Fibroblast of skin of left biceps (primary cell): ENCODE measurements at places on chromosomes 16 and 17.
A peak's percentile ranks its signal among the peaks of the same experiment; 100 is the strongest.

DNA sequence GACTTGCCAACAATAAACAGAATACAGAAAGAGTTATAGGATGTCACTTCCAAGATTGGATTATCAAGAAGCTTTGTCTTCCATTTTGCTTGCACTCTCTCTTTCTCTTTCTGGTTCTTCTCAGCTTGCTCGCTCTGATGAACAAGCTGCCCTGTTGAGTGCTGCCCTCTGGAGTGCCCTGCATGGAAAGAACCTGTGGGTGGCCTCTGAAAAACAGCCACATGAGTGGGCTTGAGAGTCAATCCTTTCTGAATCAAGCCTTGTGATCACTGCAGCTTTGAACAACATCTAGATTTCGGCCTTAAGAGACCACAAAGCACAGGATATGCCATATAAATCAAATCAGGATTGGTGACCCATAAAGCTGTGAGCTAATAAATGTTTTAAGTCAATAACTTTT, 185.1 kb downstream of the KIF2B start:
- no peak for DNase-seq

DNA sequence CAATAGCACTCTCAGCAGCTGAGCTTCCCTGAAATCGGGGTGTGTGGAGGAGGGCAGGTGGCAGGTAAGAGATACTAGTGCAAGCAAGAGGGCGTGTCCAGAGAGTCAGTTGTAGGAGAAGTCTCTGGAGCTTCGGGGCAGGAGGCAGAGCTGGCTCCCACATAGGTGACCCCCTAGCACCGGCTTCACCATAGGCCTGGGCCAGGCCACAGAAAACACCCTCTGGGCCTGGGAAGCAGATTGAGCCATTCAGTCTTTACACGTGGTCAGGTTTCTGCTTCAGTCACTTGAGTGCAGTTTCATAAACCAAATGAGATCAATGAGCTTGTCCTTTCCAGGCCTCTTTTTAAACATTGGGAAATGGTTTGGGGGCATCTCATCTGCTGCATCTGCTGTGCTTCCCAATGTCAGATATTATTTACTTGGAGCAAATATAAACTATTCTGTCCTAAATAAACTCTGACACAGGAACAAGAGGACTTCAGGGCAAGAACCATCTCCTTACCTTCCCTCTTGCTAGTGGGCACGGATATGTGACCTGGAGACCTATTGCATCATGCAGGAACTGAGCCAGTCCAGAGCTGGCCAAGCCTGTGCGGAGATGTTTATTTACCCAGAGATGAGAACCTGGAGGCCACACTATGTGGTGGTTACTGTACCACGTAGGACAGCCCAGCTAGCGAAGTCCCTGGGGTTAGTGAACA, 16.1 kb downstream of the CCR7 start:
- no peak for DNase-seq

DNA sequence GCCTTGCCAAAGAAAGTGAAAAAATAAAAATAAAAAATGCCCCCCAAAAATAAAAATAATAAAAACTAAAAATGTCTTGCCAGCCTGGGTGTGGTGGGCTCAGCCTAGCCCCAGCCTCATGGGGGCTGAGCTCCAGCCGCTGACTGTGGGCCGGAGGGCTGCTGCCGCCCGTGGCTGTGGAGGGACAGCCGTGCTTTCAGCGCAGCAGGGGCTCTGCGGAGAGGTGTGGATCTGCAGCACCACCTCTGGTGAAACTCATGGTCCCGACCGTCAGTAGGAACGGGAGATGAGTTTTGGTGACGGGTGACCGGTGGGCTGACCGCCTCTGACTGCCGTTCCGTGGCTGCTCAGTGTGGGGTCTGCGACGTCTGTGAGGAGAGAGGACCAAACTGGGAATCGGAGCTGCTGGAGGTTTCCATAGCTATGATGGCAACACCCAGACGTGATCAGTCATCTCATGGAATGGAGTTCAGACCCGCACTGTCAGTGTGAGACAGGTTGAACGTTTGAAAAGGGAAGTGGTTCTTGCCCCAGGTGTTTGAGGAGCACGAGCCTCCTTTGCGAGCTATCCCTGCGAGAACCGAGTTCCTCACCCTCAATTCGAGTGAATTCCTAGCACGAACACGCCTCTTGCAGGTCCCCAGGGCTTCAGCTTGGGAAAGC, 12.0 kb upstream of the RPL13 start:
- DNase-seq = no peak

DNA sequence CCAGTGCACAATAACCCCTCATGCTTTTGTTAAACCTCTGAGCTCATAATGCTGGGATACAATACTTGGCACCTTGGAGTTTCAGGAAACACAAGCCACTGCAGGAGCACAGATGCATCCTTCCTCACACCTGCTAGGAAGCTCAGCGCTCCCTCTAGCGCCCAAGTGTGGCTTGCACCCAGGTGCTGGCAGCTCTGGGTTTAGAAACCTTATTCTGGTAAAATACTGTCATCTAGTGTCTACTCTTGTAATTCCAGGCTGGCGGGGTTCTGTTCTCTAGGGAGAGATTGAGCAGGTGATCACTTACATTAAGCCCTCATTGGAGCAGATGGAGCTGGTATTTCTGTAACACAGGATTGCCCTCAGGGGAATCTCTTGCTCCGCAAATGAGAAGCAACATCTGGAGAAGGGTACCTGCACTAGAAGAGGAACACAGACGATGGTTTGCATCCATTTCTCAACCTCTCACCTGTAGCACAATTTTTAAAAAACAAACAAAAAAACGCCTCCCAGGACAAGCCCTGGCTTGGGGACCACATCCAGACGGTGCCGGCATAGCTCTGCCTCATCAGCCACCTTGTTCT, 1.5 kb downstream of the CCL1 start:
- DNase-seq = peak; percentile 50

DNA sequence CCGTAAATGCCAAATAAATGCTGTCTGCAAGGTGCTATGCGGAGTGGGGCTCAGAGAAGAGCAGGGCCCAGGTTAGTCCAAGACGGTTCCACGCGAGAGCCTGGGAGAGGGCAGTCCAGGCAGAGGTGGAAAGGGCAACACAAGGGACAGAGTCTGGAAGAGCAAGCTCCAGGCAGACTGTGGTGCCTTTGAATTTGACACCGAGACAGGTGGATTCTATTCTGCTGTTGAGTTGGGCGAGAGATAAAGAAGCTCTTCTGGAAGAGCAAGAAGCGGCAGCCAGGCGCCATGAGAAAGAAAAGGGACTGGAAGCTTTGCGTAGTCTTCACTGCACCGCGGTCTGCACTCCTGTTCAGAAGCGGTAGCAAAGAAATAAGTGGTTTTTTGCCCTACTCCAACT, 55.6 kb downstream of the CYTH1 start:
- DNase-seq = no peak

DNA sequence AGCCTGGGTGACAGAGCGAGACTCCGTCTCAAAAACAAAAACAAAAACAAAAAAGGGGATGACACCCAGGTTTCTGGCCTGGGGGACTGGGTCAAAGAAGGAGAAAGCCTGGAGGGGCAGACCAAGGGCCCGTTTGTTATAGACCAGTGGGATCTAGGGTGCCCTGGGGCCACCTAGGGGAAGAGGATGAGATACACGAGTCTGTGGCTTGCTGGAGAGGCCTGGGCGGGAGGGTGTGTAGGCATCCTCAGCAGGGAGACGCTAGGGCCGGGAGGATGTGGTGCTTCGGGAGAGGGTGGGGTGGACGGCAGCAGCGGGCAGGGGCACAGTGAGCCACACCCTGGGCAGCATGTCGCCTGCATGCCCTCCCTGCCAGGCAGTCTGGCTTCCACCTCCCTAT, 17.1 kb upstream of the CRK start:
- no peak for DNase-seq

- DNase-seq = no peak
Observed at GRCh38 chr17:28295677-28296578, 23.1 kb upstream of the TMEM97 start.

GRCh38 chr16:191831-192230, 11.6 kb downstream of the HBQ1 start:
- no peak for DNase-seq

- no peak for DNase-seq
Observed at GRCh38 chr16:66354034-66354909, 12.2 kb upstream of the CDH5 start.

DNA sequence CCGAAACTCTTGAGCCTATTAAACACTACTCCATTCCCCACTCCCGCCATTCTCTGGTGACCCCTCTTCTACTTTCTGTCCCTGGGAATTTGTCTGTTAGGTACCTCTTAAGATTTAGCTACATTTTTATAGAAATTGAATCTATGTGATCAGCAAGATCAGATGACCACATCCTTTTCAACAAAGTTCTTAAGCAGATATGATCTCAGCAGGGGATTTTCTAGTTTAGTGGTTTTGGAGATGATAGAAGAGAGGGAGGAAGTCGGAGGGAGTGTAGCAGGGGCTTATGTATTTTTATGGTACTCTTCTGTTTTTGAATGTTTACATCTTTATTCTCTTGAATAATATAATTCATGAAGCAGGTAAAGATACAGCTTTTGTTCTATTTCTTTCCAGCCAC, 40.8 kb downstream of the RPA1 start:
- no peak for DNase-seq

DNA sequence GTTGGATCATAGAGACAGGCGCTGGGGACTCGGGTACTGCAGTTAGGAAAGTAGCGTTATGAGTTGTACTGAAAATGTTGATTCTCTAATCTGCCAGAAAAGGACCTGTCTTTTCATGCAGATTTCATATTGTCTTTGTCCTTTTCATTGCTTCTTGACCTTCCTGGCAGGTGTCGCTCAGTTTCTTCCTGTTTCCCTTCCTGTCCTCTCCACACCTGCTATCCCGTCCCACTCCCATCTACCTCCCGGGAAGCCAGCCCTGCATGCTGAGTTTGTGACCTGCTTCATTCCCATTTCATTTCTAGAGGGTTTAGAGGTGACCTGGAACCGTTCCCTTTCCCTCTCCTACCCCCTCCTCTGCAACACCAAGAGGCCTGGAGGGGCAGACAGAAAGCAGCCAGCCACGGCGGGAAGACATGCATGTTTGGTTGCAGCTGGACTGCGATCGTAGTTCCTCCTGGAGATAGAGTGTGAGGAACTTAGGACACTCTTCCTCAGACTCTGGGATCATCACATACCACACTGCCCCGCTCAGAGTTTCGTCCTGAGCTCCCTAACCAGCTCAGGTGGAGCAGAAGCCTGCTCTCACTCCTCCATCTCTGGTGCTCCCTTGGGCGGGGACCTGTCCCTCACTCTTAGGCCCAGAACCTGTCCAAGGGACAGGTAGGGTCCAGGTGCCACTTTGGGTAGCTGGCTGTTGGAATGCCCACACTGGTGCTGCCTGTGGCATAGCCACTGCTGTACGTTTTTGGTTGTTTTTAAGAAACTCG, 23.9 kb upstream of the ARHGAP23 start:
- no peak for DNase-seq

GRCh38 chr17:10316801-10317542, 55.8 kb downstream of the MYH13 start:
- peak; percentile 41 for DNase-seq

DNA sequence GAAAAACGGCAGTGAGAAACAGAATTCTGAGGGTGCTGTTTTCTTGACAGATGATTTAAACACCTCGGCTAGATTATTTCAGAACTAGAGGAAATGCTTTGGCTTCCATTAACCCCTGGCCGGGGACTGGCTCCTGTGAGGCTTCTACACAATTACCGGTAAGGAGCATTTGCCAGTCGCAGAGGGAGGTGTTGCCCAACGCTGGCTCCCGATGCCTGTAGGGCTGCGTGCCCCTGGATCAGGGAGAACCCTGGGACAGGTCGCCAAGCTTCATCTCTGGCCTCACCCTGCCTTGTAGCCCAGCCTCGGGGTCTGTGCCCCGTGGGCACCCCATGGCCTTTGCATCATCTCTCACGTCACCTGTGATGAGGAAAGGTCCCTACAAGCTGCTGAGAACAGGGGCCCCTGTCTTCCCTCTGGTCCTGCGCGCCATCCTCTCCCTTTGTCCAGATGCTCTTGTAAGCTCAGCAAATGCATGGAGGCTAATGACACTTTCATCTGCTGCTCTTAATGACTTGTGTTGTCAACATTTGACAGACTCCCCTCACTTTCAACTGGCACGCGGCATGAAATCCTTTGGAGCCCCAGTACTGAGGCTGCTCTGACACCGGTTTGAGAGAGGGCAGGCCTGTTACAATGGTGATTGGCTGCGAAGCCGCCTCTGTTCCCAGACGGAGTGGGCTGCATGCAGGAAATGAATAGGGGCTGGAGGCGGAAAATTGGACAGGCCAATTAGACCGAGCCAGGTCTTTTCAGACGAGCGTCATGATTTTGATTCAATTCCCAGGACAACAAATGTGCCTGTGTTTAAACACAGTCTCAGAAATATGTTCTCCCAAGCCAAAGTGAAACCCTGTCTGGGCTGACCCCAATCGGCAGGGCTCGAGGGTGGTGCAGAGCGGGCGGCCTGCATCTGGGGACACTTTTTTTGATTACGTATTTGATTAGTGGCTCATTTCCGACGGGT, 85.5 kb upstream of the DOC2B start:
- DNase-seq = no peak

DNA sequence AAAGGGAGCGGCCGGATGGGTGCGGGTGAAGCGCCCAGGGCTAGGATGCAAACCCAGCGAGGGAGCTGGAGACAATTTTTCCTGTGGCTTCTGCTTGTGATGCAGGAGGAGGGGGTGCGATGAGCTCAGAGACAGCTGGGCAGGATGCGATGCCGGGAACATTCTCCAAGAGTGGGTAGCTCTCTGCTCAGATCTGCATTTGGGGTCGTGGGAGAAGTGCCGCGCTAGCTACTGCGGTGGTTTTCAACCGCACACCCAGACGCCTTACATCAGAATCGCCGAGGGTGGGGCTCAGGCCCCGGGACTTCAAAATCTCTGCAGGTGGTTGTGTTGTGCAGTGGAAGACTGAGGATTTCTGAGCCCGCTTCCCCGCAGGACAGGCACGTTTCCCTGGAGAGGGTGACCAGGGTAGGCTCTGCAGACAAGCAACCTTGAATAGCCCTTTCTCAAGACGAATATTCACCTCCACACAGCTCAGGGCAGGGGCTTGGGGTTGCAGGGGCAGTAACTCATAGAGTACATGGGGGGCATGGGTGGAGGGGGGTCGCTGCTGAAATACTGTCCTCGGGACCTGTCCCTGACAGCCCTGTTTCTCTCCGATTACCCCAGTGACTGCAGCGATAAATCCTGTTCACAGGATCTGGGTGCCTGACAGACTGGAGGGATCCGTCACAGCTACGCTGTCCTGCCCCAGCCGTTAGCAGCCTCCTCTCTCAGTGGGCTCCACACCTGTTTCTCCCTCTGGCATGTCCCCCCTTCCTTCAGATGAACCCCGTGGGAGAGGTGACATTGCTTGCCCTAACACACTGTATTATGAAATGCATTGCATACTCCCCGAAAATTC, 63.3 kb downstream of the HAPSTR1 start:
- no peak for DNase-seq

GRCh38 chr17:52147872-52148271, 10.6 kb downstream of the CA10 start:
- no peak for DNase-seq
